ENCODE measurements at places on chromosomes 5 and 9. TPM values are rescaled to one million over a fixed set of nuclear protein-coding genes. Genes with fewer than 3 reads are reported as not detected.

DNA sequence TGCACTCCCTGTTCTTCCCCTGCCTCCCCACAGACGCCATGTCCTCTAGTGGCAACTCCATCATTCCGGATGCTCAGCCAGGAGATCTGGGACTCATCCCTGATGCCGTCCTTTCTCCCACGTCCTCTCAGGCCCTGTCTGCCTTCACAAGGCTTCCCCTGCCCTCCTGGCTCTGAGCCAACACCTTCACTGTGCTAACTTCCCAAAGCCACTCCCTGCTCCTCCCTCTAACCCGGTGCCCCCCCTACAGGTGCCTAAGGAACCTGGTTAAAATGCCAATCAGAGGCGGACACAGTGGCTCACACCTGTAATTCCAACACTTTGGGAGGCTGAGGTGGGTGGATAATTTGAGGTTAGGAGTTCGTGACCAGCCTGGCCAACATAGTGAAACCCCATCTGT is 67.6 kb downstream of the LMX1B start:
- DNase-seq = no peak

- DNase-seq = no peak
Measured at GRCh38 chr9:38638881-38639576, 18.6 kb upstream of the ANKRD18A start.

- no peak for DNase-seq
Measured at GRCh38 chr9:76405868-76406267, 11.6 kb upstream of the RFK start.

DNA sequence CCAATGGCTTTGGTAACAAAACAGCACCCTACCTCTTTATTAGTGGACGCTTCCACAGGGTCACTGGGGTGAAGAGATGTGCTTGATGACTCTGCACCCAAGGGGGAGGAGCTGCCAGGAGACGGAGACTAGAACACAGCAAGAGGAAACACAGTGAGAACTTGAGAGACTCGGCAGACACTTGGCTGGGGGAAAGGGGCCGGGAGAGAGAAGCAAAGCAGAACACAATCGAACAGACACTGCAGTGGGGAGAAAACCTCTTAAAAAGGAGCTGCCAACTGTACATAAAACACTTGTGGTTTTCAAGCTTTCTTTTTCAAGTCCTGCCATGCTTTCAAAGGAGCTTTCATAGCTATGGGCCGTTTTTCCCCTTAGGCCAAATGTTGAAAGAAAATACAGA is 151.0 kb downstream of the ENTREP1 start:
- DNase-seq = no peak

The HTR1A gene
- 0.90 TPM for total RNA-seq

DNA sequence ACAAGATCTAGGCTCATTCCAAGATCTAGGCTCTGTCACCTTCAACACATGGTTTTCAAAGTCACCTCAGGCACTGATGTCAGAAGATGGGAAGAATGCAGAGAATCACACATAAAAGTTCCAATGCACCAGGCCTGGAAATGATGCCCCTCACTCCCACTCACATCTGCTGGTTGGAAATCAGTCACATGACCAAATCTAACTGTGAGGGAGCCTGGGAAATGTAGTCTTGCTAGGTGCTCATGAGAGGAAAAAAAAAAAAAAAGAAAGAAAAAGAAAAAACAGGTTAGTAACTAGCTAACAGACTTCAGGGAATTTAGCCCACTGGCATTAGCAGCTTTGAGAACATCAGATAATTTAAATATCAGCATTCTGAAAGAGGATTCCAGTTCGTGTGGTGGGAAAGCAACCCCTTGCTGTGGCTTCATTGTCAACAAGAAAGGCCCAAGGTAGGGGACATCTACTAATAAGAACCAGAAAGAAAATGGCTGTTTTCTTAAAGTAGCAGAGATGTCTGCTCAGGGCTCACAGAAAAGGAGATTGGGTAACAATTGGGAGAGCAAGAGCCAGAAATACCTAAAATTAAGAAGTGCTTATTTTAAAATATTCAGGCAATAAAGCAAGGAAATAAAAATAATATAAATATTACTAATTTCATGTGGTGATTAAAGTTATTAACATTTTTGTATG is 614.3 kb downstream of the ACTL7B start:
- DNase-seq = no peak

The PCA3 gene
- 0.33 TPM for total RNA-seq

Measured in type B pancreatic cell (in vitro differentiated cells).